NCI-H345 (cell line): ENCODE measurements at places on chromosomes 3 and 15.

- no peak for DNase-seq
Observed at GRCh38 chr15:36881516-36881915, 218.8 kb downstream of the MEIS2 start.

DNA sequence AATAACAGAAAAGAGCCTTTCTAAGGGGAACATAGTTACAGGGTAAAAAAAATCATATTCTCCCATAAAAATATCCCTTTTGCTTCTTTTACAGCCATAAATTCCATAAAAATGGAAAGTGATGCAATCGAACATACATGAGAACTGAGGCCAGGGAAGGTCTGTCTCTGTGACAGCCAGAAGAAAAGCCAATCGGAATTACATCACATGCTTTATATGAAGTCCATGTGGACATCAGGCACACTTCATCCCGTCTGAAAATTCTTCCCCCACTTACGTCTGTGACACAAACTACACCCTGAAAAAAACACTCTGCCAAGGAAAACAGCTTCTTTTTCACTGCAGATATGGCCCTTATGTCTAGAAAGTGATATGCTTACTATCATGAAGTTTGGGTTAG lies 323.5 kb downstream of the ERC2 start:
- no peak for DNase-seq

DNA sequence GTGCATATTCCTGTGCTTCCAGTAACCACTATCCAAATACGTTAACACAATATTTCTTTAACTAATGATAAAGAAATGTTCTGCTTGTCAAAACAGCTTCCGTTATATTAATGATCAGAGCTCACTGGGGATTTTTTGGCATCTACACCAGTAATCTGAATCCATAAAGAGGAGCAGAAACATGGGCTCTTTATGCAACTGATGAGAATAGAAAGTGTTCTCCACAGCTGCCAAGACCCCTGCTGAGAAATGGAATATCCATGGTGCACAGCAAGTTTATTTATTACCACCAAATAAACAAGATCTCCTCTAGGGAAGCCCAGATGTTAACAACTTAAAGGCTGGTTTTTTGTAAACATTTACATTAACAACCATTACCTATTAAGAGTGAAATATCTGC lies 54.5 kb downstream of the ALDH1A2 start:
- DNase-seq = peak; percentile 72

DNA sequence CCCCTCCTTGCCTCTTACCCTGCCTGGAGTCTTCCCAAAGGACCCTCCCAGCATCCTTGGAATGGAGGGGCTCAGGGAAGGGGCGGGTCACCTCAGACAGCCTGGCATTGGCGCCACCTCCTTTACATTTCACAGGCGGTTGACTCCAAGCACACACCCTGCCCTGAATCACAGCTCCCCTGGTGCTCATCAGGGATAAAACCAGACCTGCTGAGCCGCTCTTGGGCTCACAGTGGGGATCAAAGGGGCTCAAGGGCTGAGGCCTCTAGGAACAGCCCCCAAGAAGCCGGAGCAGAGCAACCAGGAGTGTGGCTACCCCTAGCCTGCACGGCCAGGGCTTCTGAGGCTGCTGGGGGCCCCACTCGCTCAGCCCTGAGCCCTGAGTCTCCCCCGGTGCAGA lies 16.6 kb downstream of the LINGO1 start:
- DNase-seq = no peak

- peak; percentile 90 for DNase-seq
Observed at GRCh38 chr3:197023241-197023997, 6.2 kb downstream of the MELTF start.

GRCh38 chr15:24835301-24835700 lies 119.5 kb upstream of the SNRPN start:
- DNase-seq = no peak

DNA sequence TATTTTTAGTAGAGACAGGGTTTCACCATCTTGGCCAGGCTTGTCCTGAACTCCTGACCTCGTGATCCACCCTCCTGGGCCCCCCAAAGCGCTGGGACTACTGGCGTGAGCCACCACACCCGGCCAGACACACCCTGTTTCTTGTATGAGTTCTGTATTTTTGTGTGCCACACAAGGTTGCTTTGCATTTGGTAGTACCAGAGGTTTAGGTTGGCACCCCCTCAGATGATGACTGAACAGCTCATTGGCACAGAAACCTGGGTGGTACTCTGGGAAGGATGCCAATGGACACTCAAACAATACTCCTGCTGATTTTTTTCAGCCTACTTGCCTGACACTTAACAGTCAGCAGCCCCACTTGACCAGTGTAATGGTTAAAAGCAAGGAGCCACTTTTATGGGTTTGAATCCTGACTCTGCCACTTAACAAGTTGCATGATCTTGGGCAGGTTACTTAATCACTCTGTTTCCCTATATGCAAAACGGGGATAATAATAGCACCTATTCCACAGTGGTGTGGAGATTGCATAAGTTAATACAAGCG lies 39.2 kb upstream of the BCL2A1 start:
- peak; percentile 39 for DNase-seq

GRCh38 chr15:32677238-32677750 lies 35.8 kb downstream of the SCG5 start:
- DNase-seq = peak; percentile 58

DNA sequence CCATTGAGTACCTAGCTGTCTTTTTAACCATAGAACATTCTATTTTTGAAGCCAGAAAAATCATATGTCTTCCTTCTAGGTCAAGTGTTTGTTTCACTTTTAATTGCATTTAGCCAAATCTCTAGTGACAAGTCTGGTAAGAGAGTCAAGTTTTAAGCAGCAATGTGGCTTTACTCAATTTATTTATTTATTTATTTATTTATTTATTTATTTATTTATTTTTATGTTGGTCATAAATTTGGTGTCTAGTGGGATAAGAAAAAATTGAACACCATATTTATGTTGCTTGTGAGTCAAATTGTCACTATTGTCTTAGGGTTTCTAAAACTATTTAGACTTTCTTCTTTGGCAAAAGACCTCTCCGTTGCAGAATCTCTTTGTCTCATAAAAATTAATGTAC lies 174.5 kb upstream of the BCHE start:
- no peak for DNase-seq

DNA sequence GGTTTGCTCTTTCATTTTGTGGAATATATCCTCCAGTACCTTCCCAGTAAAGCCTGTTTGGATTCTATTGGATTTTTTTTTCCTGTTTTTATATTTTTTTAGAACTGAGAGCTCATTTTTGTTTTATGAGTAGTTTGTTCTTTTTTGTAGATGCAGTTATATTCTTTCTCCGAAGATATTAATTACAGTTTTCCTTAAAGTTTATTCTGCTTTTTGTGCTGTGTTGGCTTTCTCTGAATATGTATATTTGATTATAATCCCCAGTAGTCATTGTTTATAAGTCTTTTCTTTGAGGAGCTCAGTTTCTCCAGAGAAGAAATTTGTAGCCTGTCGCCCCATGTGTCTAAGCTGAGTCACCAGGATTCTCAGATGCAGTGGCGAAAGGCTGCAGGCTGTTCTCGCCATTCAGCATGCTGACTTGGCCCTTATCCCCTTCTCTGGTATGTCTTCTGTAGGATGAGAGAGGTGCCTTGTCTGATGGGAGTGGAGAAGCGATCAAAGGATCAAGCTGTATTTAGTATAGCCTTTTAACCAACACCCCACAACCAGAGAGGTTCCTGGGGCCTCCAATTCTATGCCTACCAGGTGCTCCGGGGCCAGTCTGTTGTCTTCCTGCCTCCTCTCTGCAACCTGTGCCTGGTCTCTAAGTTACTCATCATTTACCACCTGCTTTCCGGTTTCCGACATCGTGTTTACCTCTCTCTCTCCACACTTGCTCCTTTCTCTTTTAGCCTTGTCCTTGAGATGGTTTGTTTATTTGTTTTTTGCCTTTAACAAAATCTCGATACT lies 31.7 kb upstream of the MFSD1 start:
- DNase-seq = no peak

GRCh38 chr3:58521917-58522631 lies 14.9 kb downstream of the ACOX2 start:
- no peak for DNase-seq

DNA sequence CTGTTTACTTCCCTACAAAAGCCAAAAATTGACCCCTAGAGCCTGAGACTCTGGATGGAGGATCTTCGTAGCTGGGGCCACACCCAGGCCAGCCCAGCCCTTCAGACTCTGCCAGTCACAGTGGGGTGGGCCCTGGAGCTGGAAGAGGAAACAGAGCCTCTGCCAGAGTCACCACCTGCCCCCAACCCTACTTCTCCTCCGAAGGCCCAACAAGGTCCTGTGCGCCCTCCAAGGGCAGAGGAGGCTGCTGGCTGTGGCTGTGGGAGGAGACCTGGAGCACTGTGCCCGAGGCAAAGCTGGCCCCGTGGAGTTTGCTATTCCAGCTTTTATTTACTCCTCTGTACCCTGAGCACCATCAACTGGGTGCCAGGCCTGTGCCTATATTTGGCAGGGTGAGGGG lies 19.0 kb downstream of the CISH start:
- DNase-seq = no peak

- no peak for DNase-seq
Observed at GRCh38 chr3:72081471-72082185, 296.7 kb upstream of the PROK2 start.

DNA sequence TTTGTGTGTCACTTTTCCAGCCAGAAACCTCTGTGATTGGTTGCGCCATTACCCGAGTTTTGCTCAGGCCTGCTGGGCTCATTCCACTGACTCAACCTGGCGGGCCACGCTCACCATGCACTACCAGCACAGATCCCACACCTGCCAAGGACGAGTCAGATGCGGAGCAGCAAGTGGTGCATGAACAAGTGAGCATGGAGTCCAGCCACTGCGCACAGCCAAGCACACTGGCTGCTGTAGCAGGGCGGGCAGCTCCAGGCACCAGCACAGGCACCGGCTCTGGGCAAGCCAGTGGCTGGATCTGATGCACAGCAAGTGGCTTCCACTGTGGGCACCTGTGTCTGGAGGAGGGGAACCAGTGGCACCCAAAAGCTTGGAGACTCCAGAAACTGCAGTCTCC lies 110.4 kb downstream of the CBLB start:
- DNase-seq = no peak

DNA sequence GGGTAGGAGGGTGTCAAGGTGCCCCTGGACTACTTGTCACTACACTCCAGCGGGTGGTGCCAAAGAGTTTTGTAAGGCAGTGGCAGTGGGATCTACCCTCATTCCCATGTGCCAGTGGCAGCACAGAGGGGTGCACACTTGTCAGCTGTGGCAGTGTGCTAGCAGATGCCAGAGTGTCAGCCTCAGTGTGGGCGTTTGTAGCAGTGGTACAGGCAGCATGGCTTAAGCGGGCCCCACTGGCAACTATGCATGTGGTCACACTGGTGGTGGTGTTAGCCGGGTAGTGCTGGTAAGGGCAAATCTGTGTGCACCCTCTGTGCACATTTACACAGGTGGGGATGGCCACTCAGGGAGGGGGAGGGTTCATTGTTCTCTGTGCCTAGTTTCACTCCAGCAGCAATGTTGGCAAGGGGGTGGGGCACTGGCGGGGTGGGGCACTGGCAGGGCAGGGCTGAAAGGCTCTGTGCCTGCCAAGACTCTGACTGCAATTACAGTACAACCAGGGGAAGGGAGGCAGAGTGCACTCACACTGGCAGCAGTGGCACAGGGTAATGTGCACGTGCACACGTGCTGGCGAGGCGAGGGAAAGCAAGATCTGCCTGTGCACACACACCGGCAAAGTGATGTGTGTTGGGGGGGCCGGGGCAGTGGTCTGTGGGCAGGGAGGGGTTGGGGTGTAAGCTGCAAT lies 31.8 kb downstream of the MYO9A start:
- no peak for DNase-seq

- no peak for DNase-seq
Observed at GRCh38 chr3:72724070-72724469, 124.2 kb downstream of the SHQ1 start.

DNA sequence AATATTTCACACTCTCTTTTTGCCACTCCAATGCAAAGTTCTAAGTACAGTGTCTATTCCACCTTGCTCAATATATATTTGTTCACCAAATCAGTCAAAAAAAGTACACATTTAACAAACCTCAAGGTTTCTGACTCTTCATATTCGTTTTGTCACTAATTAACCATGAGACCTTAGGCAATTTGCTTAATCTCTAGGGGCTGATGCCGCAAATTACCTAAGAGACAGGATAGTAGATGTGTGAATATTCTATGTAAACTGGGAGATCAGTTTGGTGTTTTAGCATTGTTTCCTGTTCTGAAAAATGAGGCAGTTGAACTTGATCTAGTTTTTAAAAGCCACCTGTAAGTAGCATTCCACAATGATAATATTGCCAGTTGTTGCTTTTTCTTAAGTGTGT lies 182.5 kb upstream of the KCNH8 start:
- DNase-seq = no peak

GRCh38 chr3:157368171-157368570 lies 68.5 kb upstream of the PTX3 start:
- DNase-seq = no peak

- DNase-seq = no peak
Observed at GRCh38 chr3:112699436-112699978, 58.6 kb upstream of the CCDC80 start.

GRCh38 chr3:152835601-152836102 lies 721 bp downstream of the P2RY1 start:
- DNase-seq = no peak

GRCh38 chr3:20537234-20537633 lies 351.2 kb upstream of the SGO1 start:
- no peak for DNase-seq

DNA sequence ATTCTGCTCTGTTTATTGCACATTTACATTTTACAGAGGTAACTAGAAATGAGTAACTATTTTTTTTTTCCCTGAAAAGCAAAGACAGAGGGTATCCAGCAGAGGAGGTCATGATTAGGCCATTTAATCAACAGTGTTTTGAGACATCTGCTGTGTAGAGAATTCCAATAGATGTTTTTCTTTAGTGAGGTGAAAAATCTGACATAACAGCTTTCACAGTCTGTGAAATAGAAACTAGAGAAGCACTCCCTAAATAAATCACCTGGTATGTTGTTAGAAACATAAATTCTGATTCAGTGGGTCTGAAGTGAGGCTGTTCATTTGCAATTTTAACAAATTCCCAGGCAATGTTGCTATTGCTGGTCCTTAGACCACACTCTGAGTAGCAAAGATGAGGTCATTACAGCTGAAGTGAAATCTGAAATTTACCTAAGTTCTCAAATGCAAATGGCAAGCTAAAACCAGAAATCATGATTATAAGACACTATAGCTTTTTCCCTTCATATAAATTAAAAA lies 329.2 kb upstream of the LRRC3B start:
- no peak for DNase-seq

- no peak for DNase-seq
Observed at GRCh38 chr15:57356636-57357035, 19.7 kb upstream of the CGNL1 start.

DNA sequence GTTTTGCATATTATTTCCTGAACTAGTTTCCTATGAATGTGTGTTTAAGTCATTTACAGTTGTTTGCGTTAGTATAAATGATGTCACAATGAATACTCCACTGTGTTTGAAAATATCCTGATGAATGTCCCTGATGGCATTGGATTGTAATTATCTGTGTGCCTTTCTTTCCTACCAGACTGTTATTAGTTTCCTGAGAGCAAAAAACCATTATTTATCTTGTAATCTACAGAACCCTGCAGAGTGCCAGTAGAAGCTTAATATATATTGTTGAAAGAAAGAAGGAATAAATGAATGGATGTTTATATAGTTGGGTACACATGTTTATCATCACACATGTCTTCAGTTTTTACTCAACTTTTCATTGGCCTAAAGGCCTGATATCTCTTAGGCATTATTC lies 312.6 kb downstream of the AGBL1 start:
- DNase-seq = no peak

- DNase-seq = peak; percentile 46
Observed at GRCh38 chr3:140319739-140320138, 358.1 kb upstream of the TRIM42 start.

GRCh38 chr3:146241523-146242240 lies 9.2 kb downstream of the PLSCR4 start:
- no peak for DNase-seq
